D721Med (cell line): ENCODE measurements at places on chromosomes 2 and 18.

GRCh38 chr2:45218931-45219339, 209.7 kb upstream of the SIX2 start:
- no peak for DNase-seq

DNA sequence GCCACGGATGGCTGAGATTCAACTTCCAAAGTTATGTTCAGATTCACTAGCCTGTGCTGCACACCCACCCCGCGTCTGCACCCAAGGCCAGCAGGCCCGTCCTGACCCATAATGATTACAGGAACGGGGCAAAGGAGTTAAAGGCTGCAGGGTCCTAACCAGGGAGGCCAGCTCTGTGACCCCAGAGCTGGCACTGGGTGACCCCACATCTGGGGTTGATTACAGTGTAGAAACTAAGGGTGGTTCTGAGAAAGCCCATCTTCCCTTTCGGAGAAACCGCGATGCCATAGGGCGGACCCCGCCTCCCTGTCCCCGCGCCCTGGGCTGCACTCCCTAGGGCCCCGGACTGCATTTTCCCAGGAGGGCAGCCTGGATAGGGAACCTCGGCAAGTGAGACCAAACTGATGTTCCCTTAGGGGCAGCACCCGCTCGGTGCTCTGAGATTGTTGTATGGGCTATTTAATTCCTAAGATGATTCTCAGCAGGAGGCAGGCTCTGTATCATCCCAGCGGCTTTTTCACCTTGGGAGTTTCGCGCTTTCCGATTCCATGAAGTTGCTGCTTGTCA, 2.2 kb upstream of the GPR148 start:
- DNase-seq = no peak

- no peak for DNase-seq
Observed at GRCh38 chr2:84771251-84771650, 109.6 kb downstream of the TRABD2A start.

DNA sequence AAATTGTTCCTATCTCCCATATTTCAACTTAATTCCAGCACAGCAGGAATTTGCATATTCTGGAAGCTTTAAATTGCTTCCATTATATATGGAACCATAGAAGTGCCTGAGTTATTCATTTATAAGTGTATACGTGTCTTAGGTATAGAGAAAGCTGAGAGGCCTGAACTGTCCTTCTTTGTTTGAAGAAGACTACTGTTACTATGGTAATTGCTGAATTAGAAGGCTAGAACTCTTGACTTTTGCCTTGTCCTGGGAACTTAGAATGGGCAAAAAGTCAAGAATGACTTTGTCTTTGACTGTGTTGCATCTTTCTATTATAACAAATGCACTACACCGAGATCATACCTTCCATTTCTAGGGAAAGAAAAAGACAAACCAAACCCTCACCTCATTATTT, 15.7 kb downstream of the CAMKMT start:
- no peak for DNase-seq
